Hair follicle dermal papilla cell (primary cell): ENCODE measurements at places on chromosomes 1 and 21. TPM values are rescaled to one million over a fixed set of nuclear protein-coding genes. Genes with fewer than 3 reads are reported as not detected.

The HSF2BP gene
- 0.97 and 2.3 TPM in 2 replicates for total RNA-seq

The ATPAF1 gene
- total RNA-seq = 46.1 and 47.1 TPM in 2 replicates

The ZNF496 gene
- total RNA-seq = 28.9 and 36.8 TPM in 2 replicates

The LEMD1 gene
- not detected in 2 replicates for total RNA-seq

The CR1L gene
- not detected in 2 replicates for total RNA-seq

The JAM2 gene
- total RNA-seq = 14.7 and 16.2 TPM in 2 replicates

The KRTAP23-1 gene
- not detected in 2 replicates for total RNA-seq
